Stimulated activated naive CD4-positive, alpha-beta T cell treated with Interleukin-2 at 50 U/mL for 16 hours (primary cell): ENCODE measurements at places on chromosomes 13 and 19.

DNA sequence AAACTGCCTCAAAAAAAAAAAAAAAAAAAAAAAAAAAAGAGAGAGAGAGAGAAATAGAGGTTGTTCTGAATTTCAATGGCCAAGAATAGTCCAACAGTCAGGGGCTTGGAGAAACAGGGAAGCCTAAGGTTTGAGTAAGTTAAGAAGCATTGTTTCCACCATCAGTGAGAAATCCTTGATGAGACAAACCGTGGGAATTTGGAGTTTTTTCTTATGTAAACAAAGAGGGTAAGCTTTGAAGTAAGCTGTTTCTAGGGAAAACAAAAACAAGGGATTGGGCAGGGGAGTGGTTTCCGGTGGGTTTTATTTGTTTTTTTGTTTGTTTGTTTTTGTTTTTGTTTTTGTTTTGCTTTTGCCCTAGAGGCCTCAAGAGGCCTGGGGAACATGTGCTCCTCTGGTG, 11.2 kb upstream of the ERVV-1 start:
- no peak for DNase-seq

- DNase-seq, result no peak
These were observed 16.9 kb downstream of the ERCC5 start for GRCh38 chr13:102862624-102863210.

- no peak for DNase-seq
These were observed 20.0 kb upstream of the TNFRSF19 start for GRCh38 chr13:23550163-23550562.

DNA sequence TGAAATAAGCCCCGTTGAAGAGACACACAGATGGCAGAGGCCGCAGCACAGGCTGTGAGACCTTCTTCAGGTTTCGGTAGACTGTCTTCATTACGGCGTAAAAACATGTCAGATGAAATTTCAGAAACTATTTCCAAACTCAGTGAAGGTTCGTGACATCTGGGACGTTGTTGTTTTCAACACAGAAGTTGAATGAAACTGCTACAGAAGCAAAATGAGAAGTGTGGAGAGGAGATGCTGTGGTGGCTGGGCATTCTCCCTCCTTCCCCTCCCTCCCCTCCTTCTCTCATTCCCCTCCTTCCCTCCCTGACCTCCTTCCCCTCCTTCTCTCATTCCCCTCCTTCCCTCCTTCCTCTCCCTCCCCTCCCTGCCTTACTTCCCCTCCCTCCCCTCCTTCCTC, 113.6 kb downstream of the ATP11A start:
- DNase-seq, result no peak

DNA sequence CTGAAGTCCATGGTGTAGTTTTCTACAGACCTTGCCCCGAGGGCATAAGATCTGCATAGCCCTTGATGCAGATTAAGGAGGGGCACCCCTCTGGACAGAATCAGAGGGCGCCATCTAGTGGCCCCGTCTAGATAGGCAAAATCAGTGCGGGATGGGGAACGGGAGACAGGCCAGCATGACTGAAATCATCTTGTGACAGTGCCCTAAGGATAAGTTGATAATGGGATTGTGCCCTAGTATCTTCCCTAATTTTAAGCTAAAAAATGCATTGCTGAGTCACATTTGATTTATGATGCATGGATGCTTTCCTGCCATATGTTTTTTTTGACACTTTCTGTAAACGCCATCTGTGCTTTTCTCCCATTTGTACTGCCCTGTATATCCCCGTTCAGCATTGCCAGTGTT, 19.0 kb upstream of the GPI start:
- DNase-seq, result peak; percentile 59
